NCI-H1092 (cell line): ENCODE measurements at places on chromosomes 7 and 10.

- DNase-seq, result no peak
Observed at GRCh38 chr10:29583674-29584073, 51.1 kb downstream of the SVIL start.

- no peak for DNase-seq
Observed at GRCh38 chr10:69866688-69867461, 65.2 kb downstream of the COL13A1 start.

- DNase-seq, result no peak
Observed at GRCh38 chr7:90611115-90611514, 15.0 kb downstream of the CDK14 start.

- DNase-seq, result no peak
Observed at GRCh38 chr10:130998642-130999041, 312.9 kb downstream of the TCERG1L start.

DNA sequence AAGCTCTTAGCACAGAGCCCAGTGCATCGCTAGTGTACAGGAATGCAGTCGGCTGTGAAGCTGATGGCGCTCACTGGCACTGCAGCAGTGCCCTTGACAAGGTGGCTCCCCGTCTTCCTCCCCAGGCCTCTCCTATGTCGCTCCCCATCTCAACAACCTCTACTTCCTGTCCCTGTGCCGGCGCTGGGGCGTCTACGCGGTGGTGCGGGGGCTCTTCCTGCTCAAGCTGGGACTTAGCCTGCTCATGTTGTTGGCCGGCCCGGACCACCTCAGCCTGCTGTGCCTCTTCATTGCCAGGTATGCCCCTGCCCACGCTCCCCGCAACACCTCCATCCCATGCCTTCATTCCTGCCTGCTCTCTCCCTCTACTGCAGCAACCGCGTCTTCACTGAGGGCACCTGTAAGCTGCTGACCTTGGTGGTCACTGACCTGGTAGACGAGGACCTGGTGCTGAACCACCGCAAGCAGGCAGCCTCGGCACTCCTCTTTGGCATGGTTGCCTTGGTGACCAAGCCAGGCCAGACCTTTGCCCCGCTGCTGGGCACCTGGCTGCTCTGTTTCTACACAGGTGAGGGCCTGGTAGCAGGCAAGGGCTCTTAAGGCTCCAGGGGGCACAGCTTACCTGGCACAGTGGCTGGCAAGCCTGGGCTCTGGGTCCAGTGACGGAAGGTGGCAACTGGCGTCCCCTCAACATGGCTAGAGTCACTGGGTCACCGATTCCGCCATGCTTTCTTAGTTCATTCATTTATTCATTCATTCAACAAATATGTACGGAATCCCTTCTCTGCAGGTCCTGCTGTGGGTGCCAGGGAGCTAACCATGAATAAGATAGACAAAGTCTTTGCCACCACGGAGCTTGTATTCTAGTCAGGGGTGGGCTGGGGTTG lies 22.3 kb upstream of the C10orf95 start:
- no peak for DNase-seq

DNA sequence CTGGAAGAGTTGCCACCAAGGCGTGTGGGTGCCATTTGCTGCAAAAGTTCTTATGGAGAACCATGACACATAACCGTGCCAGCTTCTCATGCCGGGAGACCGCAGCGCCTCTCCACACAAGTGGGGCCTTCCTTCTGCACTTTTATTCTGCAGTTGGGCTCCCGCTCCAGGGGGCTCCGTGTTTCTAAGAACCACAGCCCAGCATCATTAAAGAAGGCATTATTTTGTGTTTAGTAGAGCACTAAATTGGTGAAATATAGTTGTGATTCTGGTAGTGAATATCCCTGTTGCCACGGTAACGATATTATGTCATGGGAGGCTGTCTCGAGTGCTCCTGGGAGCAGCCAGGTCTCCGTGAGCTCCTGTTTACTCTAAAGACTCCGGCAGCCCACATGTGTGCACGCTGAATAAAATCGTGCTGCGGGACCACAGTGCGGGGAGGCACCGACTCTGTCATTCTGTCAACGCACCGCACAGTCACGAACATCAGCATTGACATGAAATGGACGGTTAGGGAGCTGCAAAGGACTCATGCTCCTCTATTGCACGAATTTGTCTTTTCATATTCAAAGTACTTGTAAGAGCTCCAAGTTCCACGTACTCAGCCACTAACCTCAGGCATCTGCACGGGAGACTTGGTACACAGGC lies 68.8 kb upstream of the PITRM1 start:
- no peak for DNase-seq

DNA sequence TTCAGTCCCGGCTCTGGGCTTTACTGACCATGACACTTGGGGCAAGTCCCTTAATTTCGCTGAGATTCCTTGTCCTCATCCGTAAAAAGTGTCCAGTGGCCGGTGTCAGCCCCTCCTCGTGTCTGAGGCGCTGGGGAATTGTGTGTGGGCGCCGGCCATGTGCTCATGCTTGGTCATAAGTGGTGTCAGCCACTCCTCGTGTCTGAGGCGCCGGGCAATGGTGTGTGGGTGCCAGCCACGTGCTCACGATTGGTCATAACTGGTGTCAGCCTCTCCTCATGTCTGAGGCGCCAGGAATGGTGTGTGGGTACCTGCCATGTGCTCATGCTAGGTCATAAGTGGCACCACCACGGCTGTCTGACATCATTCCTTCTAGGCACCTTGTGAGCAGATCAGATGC lies 40.7 kb upstream of the DMBT1 start:
- no peak for DNase-seq

DNA sequence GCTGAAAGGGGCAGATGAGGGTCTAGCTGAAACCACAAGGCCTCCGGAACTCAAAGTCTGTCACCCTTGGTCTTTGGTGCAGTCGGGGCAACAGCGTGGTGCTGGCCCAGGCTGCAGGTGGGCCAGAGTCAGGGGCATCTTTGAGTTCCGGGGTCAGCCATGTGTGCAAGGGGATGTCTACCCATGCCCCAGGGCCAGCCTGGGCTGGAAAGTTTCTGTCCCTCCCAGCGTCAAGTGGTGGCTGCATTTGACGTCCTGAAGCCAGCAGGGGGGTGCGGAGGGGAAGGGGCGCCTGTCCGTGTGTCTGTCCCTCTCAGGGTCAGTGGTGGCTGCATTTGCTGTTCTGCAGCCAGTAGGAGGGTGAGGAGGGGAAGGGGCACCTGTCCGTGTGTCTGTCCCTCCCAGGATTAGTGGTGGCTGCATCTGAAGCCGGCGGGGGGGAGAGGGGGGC lies 638 bp downstream of the BRAT1 start:
- DNase-seq, result no peak

GRCh38 chr10:33965795-33966581 lies 631.5 kb upstream of the NRP1 start:
- no peak for DNase-seq

- no peak for DNase-seq
Observed at GRCh38 chr10:63976538-63976937, 455.3 kb downstream of the REEP3 start.

DNA sequence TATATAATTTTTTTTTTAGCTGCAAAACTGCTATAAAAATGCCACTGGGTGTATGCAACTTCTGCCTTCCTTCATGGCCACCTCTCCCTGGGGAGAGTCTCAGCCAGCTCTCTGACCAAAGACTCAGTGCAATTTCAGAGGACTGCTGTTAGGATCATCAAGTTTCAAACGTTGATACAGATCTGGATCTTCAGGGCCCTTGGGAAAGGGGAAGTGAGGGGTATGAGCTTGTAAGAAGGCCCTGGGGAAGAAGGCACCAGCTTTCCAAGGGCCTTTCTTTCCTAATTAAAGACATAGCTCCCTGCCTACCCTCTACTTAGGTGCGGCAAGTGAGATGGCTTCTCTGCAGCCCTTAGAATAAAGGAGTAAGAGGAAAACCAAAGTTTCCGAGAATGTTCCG lies 130.4 kb downstream of the CUL2 start:
- no peak for DNase-seq

- no peak for DNase-seq
Observed at GRCh38 chr7:102874166-102874829, 38.5 kb upstream of the LRRC17 start.
